Stimulated activated CD8-positive, alpha-beta memory T cell treated with anti-CD3 and anti-CD28 coated beads, Interleukin-15, amount 100 ng/mL, for 4 hours (primary cell): ENCODE measurements at places on chromosomes 6 and 20.

DNA sequence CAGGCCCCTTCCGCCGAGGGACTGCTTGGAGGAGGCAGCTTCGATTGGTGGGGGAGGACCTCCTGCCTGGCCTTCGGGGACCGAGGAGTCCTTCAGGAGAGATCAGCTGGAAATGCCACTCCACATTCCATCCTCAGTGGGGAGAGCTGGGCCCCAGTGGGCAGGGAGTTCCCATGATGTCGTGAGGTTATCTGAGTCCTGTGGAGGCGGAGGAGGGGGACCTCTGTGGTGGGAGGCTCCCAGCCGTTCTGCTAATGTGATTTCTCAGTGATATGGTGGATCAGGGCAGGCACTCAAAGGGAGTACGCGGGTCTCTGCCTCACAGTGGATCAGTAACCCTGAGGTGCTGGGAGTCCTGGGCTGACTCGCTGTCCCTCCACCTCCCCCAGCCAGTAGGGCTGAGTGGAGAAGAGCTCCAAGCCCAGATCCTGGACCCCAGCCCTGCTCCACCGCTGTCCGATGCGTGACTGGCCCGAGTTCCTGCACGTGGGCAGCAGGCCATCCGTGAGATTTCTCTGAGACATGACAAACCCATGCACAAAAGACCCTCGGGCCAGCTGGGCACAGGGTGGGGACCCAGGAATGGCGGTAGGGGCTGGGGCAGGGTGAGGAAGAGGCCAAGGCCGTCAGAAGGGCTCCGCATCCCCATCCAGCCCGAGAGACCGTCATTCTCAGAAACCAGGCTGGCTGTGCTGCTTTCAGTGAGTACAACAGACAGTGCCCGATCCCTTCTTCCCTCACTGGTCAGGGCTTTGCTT, 195.8 kb downstream of the TAF4 start:
- no peak for DNase-seq

DNA sequence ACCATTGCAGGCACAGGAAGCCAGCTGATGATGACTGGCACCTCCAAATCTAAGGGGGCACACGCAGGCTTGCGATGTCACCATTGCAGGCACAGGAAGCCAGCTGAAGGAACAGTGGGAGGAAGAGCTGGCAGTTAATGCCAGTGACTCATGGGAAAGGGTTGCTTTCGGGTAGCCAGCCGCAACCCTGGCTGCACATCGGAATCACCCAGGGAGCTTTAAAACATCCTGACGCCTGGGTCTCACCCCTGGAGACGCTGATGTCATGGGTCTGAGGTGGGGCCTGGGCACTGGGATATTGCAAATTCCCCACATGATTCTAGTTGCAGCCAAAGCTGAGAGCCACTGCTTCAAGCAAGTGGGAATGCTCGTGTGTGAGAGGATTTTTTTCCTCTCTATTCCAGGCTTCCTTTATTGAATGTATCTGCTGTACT, 16.1 kb upstream of the CCN6 start:
- DNase-seq, result no peak

DNA sequence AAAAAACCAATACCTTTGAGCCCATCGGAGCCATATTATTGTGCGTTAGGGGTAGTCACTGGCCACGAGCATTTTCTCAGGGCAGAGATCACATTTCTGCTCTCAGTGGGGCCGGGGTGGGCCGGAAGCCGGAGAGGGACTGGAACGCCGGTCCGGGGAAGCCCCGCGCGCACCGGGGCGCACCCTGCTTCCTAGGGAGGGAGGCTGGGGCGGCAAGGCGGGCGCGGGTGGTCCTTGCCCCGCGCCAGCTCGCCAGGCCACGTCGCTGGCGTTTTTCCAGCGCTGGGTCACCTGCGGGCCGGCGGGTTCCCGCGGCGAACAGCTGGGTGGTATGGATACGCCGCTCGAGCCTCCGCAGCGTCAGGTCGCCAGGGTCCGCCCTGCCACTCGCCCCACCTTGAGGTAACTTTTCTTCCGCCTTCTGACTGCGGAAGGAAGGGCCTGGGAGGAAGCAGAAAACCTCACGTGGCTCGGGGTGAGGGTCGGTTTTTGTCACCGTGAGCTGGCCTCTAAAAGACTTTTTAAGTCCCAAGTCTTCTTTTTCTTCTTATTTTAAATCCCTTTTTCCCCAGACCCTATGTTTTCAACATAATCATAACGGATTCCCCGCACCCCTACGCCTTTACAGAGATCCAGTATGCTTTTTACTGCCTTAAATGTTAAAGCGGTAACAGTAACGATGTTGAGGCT, 2.7 kb upstream of the EEF1A1 start:
- DNase-seq, result peak; percentile 62

DNA sequence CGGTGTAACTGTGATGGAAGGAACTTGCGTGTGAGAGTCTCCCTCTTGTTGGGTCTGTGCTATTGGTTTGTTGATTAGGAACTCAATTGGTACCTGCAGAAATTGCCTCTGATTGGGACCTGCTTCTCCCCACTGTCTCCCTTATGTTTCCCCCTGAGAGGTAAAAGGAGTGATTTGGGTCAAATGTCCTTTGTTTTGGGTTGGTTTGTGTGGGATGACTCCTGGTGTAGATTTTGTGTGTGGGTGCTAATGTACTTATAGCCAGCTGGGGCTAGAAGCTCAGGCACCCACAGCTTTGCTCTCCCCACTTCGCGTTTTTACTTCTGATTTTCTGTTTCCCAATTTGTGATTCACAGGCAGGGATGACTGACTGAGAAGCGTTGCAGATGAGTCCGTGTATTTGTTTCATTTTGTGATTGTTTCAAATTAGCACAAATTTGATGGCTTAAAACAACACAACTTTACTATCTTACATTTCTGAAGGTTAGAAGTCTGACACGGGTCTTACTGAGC, 79.1 kb downstream of the UTRN start:
- DNase-seq, result no peak

- no peak for DNase-seq
Measured at GRCh38 chr20:52500157-52500556, 308.6 kb upstream of the ZFP64 start.

DNA sequence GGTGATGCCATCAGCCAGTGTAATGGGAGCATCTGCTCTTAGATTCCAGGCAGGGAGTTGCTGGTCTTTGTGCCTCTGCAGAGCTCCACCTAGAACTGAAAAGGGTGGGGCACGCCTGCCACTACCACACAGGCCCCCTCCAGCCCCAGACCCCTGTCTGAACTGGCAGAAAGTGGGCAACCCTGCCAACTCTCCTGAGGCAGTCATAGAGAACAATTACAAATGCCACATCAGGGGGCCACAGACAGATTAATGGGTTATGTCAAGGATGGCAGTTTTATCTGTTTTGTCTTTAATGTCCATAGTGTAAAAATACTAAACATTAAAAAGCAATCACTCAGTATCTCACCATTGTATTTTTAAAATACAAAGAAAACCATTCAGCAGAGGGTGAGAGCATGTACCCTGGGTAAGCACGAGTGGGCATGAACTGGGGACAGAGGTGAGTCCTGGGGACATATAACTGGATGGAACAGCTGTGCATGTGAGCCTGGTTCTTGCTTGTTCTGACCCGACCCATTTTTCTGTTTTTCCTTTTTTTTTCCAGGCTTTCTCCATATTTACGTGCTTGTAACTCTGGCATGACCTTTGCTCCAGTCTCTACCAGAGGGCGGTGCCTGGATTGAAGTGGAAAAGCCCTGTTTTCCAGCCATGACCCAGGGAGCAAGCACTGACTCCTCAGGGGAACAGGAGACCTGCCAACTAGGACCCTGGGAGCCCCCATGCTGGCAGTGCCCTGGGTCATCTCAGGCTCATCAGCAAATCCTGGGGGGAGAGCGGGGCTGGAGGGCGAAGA, 8.2 kb downstream of the TRAF3IP2 start:
- DNase-seq, result no peak

- no peak for DNase-seq
Measured at GRCh38 chr6:160260803-160261450, 2.3 kb upstream of the SLC22A2 start.
